ENCODE measurements at places on chromosomes 2 and 18.
A peak's percentile ranks its signal among the peaks of the same experiment; 100 is the strongest.

GRCh38 chr2:6073191-6074088 is 381.3 kb downstream of the SOX11 start:
- DNase-seq: peak; percentile 54

DNA sequence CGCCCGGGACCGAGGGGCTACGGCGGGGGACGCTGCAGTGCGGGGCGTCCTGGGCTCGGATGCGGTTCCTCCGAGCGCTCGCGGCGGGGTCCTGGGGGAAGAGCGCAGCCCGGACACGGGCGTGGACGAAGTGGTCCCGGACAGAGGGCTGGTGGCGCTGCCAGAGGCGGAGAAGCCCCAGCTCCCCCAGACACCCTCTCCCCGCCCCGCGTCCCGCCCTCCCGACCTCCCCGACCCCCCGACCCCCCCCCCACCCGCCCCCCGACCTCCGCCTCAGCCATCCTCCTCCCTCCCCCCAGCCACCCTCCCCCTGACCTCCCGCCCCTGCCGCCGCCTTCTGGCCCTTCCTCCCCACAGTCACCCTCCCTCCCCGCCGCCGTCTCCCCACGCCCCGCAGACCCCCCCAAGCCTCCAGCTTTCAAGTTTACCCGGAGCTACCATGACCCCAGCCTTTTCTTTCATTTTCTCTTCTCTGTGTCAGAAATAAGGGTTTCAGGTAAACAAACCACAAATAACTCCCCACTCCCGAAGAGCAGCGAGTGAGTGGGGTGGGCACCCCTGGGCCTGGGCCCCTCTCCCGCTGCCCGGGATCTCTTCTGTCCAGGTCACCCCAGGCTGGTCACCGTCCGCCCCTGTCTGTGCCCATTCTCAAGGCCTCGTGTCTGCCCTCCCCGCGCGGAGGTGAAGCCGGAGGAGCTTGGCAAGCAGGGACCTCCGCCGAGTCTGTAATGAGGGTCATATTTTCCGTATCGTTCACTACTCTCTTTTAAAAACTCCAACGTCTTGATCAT is 5.1 kb downstream of the NFATC1 start:
- DNase-seq: no peak

DNA sequence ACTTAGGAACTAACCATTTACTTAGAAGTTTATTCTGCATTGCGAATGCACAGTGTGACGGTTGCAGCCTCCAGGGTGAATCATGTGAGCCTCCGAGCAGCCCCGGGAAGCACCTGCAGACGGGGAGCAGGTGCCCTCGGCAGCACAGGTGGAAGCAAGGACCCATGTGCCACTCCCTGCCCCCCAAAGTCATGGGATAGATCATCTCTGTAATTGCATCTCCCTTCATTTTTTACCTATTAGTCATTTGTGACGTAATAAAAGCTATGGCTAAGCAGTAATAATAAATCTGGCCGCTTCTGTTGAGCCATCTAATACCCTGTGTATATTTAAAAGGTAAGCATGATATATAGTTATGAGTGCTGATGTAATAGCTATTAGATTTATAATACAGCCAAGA is 97.2 kb downstream of the PTGR3 start:
- DNase-seq: no peak

- DNase-seq: no peak
These were observed 69.1 kb downstream of the ANKRD62 start for GRCh38 chr18:12162786-12163185.

DNA sequence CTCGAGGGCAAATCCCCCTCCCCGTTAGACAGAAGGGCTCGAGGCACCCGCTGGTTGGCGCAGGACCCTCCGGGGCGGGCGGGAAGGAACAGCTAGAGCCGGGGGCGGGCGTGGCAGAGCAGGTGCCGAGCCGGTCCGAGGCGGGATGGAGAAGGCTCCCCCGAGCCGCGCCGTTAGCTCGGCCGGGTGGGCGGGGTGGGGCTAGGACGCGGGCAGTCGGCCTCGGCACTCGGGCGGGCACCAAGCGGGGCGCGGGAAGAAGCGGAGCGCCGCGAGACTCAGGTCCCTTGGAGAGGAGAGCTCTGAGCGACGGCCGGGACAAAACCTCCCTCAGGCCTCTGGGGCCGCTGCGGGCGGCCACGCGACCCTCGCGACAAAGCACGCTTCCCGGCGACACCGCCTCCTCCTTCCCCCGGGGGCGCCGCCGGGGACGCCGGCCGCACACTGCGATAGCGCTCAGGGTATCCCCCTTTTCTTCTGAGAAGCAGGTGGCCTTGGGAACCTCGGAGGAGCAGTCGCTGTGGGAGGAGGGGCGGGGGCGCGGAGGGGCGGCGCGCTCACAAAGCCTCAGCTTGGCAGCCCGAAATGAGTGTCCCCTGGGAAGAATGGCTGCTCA is 721 bp downstream of the FHOD3 start:
- DNase-seq: no peak

DNA sequence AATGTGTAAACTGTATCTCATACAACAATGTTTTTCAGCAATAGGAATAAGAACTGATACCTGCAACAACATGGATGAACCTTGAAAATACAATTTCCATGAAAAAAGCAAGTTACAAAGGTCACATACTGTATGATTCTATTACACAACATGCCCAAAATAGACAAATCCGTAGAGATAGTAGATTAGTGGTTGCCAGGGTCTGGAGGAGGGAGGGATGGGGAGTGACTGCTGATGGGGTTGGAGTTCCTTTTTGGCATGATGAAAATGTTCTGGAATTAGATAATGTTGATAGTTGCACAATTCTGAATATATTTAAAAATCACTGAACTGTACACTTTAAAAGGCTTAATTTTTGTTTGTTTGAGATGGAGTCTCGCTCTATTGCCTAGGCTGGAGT is 33.8 kb downstream of the UBXN4 start:
- DNase-seq: no peak

DNA sequence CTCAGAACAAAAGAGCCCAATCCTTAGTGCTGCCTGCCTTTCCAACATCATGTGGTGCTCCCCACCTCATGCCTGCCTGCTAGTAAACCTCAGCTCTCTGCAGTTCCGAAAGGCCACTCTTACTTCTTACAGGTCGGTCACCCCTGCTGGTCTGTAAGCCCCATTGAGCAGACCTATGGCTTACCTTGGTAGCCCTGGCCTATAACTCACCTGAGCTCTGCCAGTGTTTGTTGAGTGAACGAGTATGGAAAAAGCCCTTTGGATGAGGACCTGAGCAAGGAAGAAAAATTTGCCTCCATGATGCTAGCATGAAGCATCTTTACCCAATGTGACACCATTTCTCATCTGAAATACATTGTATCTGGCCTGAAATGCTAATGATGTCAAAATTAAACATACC is 83.3 kb downstream of the LIPG start:
- DNase-seq: peak; percentile 5

- DNase-seq: peak; percentile 39
These were observed 18.4 kb upstream of the NFATC1 start for GRCh38 chr18:79377187-79377891.

DNA sequence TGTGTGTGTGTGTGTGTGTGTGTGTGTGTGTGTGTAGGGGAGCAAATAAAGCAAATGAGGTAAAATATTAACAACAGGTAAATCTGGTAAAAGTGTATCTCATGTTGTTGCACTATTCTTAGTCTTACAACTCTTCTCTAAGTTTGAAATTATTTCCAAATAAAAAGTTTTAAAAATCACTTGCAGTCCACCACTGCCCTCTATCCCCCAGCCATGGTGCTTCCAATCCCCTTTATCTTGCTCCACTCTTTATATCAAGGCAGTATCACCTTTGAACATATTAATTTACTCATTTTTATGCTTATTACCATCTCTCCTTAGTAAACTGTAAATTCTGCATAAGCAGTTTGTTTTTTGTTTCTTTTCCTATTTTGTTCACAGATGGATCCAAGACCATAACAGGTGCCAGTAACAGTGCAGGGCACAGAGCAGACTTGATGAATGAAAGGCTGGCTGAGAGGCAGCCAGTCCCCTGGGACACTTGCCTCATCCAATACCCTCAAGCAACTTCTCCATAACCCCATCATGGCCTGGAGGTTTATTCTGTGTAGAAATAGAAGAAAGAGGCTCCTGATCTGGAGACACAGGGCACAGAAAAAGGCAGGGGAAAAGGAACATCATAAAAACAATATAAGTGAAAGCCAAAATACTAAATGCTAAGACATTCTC is 67.6 kb downstream of the LDAH start:
- DNase-seq: no peak

DNA sequence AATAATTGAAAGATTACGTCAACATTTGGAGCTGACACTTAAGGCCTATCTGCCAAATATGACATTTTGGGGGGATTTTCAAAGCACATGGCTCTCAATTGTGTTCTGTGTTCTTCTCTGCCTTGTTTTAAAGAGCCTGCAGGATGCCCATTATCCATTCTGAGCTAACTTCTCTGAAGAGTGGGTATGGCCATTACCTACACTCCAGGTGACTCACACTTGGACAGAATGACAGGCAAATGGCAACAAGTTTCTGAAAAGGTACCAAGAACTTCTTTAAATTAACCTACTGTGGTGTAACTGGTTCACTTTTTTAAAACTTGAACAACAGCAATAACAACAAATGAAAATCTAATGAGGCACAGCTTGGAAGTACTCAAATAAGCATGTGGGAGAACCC is 834.9 kb upstream of the SLC39A10 start:
- DNase-seq: no peak

DNA sequence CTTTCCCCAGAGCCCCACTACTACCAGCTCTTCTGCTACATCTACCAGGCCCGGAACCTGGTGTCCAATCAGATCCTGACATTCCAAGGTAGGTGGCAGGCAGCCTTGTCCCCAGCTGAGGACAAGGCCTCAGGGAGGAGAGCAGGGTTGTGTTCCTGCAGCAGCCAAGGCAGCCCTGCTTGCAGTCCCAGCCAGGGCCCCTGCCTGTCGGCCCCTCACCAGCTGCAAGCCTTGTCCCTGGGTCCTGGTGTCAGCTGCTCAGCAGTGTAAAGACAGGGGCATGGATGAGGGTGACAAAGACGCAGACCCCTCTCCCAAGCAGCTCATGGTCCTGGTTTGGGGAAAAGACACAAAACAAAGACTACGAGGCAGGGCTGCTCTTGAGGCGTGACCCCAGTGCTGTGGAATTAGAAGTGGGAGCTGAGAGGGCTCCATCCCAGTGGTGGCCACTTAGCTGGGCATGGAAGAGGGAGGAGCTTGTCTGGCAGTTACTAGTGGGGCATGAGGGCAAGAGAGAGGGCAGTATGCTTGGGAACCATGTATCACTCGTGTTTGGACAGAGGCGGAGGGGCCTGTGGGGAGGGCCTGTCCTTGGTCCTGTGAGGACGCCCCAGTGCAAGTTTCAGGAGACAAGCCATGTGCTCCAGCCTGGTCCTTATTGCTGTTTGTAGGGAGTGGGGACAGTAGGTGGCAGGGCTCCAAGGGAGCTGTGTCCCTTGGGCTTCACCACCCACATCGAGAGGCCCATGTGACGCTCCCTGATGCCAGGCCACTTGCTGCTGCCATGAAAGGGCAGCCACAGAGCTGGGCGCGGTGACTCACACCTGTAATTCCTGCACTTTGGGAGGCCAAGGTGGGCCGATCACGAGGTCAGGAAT is 47.5 kb downstream of the LMAN2L start:
- no peak for DNase-seq

DNA sequence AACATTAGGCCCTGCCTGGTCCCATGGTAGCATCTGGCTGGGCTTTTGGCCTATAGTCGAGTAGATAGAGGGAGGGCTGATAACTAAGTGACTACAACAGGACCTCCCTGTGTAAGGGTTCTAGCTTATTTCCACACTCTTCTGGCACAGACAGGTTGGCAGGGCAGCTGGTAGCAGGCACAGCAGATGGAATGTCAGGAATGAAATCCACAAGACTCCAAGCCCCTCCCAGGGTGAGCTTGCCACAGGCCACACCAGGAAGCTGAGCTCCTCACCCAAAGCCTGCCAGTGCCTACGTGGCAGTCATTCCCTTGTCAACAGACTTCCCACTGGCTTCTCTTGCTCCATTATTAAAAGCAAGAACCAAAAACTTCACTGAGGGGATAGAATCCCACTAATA is 20.7 kb upstream of the C1QL2 start:
- no peak for DNase-seq

- DNase-seq: no peak
These were observed 2.8 kb downstream of the NTSR2 start for GRCh38 chr2:11667194-11667593.

DNA sequence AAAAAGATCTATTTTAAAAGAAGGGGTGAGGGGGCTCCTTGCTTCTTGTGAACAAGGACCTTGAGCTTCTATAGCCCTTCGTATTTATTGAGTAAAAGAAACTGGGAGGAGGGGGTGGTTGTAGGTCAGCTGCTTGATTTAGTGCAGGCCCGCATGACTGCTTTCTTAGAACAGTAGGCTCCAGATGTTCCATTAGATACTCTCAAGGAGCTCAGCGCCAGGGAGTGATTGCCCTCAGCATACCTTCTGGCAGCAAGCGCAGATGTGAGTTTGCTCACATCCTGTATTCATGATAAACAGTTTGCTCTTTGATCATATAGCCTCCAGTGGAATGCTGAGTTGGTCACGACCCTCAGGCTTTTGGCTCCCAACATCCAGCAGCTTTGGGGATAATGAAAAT is 108.9 kb upstream of the XPO1 start:
- DNase-seq: no peak

GRCh38 chr18:59861009-59861408 is 38.8 kb upstream of the PMAIP1 start:
- DNase-seq: no peak

GRCh38 chr18:38067821-38068220 is 502.2 kb upstream of the CELF4 start:
- no peak for DNase-seq

- no peak for DNase-seq
These were observed 484.1 kb downstream of the DCC start for GRCh38 chr18:52824126-52824525.

DNA sequence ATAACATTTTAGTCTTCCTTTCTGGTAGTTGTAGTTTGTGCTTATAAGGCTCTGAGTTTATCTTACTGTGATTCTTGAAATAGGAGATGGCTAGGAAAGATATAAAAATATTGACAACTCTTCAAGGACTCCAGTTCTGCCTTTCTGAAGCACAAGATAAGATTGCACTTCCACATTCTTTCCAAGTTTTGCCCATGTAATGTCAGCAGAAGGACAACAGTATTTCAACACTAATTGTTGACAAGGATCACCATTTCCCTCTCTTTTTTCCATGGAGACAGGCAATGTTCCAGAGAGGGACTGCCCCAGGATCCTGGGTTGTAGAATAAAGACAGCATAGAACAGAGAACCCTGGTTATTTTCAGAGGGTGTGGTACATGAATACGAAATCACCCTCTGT is 279.1 kb upstream of the CNTNAP5 start:
- DNase-seq: no peak

- DNase-seq: no peak
These were observed 30.5 kb downstream of the LAMA3 start for GRCh38 chr18:23719634-23720201.

Data from right forelimb (tissue), 1 donor.